ENCODE measurements at places on chromosomes 12 and 14. TPM values are rescaled to one million over a fixed set of nuclear protein-coding genes. Genes with fewer than 3 reads are reported as not detected.

Gene RND1
- not detected for total RNA-seq

- no peak for DNase-seq
Observed at GRCh38 chr12:38761636-38762342, 143.6 kb downstream of the CPNE8 start.

DNA sequence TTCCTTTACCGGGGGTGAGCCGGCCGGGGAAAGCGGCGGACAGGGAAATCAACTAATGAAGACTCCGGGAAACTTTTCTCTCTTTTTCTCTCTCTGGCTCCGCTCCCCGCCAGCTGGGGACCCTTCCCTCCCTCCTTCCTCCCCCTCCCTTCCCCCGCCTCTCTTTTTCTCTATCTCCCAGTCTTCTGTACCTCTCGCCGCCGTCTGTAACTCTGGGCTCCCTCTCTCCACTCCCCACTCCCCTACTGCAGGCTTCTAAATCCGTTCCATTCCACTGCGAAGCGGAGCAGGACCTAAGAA, 6.9 kb upstream of the HOXC11 start:
- no peak for DNase-seq

Gene HIF1A
- 194 TPM for total RNA-seq

DNA sequence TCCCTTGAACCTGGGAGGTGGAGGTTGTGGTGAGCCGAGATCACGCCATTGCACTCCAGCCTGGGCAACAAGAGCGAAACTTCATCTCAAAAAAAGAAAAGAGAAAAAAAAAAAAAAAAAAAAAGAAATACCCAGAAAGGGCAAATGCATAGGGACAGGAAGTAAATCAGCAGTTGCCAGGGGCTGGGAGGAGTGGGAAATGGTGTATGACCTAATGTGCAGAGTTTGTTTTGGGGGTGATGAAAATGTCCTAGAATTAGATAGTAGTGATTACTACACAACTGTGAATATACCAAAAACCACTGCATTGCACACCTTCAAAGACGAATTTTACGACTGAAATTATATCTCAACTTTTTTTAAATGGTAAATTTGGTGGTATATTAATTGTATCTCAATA, 20.4 kb downstream of the DUSP16 start:
- no peak for DNase-seq

GRCh38 chr14:44798386-44799242, 163.1 kb downstream of the KLHL28 start:
- no peak for DNase-seq

DNA sequence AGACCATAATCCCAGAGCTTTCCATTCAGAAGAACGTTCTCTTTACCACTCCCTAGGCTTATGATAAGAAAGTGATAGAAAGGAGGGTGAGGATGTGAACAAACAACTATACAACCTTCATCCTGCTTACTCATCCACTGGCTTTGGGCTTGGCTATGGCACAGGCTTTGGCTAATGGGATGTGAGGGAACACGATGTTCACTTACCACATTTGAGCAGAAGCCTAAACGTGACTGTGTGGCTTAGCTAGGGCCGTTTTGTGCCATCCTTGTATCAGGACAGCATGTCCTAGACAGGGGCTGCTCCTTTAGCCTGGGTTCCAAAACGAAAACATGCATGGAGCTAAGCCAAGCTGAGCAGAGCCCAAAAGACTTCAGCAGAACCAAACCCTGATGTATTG, 118.6 kb upstream of the CCDC175 start:
- DNase-seq, result no peak

Gene ARPC3
- total RNA-seq, result 524 TPM

Gene TBPL2
- total RNA-seq, result not detected

Data from RPMI7951 (cell line).